CD4-positive, alpha-beta memory T cell (primary cell): ENCODE measurements at places on chromosomes 11 and 22. TPM values are rescaled to one million over a fixed set of nuclear protein-coding genes. Genes with fewer than 3 reads are reported as not detected.

Gene APOL3
- 229 TPM for total RNA-seq

Gene SORL1
- total RNA-seq = 610 TPM

Gene TST
- 0.29 TPM for total RNA-seq

Gene TOMM22
- 42.3 TPM for total RNA-seq

Gene TMEM191C
- total RNA-seq = 4.8 TPM

Gene TKFC
- 42.1 TPM for total RNA-seq

Gene SYTL2
- total RNA-seq = 35.5 TPM
